ENCODE measurements at places on chromosomes 3 and 15. TPM values are rescaled to one million over a fixed set of nuclear protein-coding genes. Genes with fewer than 3 reads are reported as not detected.
A peak's percentile ranks its signal among the peaks of the same experiment; 100 is the strongest.

- no peaks in the 10 kb centered on the region for H3K27me3 ChIP-seq
- no peak overlapping the region for H3K27ac ChIP-seq
- no peaks in the 10 kb centered on the region for H3K4me1 ChIP-seq
- DNase-seq, result no peak
Measured at GRCh38 chr3:126773167-126773566, 69.1 kb downstream of the CHCHD6 start.

ISLR gene
- total RNA-seq, result 211 TPM

DNA sequence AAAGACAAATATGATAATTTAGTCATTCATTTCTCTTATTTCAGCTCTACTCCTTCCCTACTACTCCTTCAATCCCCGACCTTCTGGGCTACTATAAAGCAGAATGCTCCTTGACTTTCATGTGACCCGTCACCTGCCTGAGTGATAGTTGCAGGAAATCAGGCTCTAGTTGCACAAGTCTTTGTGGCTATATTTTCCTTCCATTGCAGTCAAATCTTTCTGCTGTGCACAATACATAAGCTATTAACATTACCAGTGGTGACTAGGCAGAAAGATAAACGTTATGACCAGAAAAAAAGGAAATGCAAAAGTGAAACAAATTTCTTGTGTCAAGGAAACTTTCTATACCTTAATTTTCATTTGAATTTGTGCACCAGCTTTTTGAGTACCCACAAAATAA, 2.3 kb downstream of the SUCNR1 start:
- H3K27me3 ChIP-seq, result no peaks in the 10 kb centered on the region
- H3K36me3 ChIP-seq, result no peaks in the 10 kb centered on the region
- no peak overlapping the region for H3K27ac ChIP-seq
- peaks cover 16% of the 10 kb centered on the region for H3K4me1 ChIP-seq
- H3K4me3 ChIP-seq, result peak overlapping the region; percentile 22
- DNase-seq, result no peak

DNA sequence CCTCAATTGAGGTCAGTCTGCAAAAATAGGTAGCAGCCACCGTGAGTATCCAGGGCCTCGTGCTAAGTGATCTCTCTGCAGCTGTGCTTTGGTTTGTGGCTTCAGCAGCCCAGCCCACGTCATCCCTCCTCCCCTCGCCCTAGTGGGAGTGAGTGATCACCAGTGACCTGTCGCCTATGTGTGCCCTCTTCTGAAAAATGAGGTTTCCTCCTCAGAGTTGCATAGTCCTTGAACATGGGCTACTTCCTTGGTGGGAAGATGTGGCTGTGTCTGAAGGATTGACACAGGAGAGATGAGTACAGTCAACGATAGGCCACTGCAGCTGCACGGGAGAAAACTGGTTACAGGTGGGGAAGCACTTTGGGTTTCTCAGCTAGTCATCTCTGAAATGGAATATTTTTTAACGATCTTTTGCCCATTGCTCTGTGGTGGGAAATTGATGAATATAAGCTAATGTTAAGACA, 144.8 kb upstream of the BHLHE40 start:
- peaks cover 12% of the 10 kb centered on the region for H3K36me3 ChIP-seq
- H3K27ac ChIP-seq, result no peak overlapping the region
- no peaks in the 10 kb centered on the region for H3K27me3 ChIP-seq
- peaks cover 12% of the 10 kb centered on the region for H3K4me1 ChIP-seq
- H3K4me3 ChIP-seq, result no peak overlapping the region

ARRDC4 gene
- 29.7 TPM for total RNA-seq

CPLX3 gene
- total RNA-seq, result not detected

GRCh38 chr15:51356147-51356546, 14.7 kb downstream of the GLDN start:
- no peak for DNase-seq
- H3K36me3 ChIP-seq, result no peaks in the 10 kb centered on the region
- H3K4me3 ChIP-seq, result no peak overlapping the region
- H3K27ac ChIP-seq, result no peak overlapping the region

- H3K27ac ChIP-seq, result no peak within 1 kb of the TSS
- H3K27me3 ChIP-seq, result no peaks in the 10 kb centered on the region
- H3K36me3 ChIP-seq, result no peaks in the 10 kb centered on the region
- no peak for DNase-seq
- H3K4me3 ChIP-seq, result no peak within 1 kb of the TSS
Measured at GRCh38 chr3:129060276-129061022, at the start of gene GP9. TSS of gene GP9 (plus strand) at chr3:129060779. CDS start at chr3:129061740, 961 bp downstream.

GRCh38 chr15:57609805-57610529, 18.3 kb downstream of the MYZAP start:
- H3K36me3 ChIP-seq, result no peaks in the 10 kb centered on the region
- H3K4me1 ChIP-seq, result peaks cover 3% of the 10 kb centered on the region
- DNase-seq, result no peak
- no peaks in the 10 kb centered on the region for H3K27me3 ChIP-seq
- H3K27ac ChIP-seq, result no peak overlapping the region
